ENCODE measurements at places on chromosomes 11 and 22.

DNA sequence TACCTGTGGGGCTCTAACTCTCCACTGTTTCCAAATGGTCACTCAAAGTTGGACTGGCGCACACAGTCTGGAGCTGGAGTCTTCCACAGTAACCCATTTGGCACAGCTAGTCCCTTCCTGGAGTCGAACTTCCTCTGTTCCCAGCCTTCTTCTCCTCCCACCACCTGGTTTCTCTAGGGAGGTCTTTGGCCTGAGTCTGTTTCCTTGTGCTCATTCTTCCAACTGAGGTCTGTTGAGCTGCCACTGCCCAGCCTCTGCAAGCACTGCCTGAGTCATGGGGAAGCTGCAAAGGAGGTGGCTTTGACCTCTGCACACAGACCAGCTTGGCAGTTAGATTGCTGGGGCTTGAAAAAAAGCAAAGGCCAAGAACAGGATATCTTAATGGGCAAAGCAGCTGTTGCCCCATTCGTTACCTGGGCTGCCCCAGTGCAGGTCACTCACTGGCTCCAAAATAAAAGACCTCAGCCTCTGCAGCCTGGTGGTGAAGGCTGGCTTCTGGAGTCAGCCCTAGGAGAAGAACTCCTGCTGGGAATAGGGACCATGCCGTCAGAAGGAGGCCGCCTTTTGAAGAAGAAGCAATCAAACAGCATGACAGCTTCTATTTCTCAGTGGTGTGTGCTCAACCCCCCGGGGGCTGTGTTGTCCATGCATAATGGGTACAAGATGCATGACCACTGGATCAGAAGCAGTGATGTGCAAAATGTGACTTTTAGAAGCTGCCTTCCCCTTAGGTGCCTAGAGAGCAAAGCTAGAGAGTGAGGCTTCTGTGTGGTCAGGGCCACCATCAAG lies 3.0 kb downstream of the ADAMTS15 start:
- no peak for DNase-seq

DNA sequence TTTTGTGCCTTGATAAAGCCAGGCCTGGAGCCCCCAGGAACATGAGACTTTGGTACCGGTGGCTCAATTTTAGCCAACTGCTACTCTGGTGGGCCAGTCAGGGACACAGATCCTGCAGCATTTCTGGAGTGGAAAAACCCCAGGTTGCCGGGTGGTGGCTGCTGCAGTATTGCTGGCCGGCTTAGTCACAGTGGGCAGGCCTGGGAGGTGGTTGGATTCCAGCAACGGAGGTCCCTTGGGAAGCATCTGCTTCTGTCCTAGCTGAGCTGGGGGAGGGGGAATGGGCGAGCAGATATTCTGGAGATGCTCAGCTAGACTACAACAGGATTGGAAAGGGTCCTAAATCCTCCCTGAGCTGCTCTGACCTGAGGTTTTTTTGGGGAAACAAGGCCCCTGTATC lies 31.6 kb upstream of the ACCSL start:
- DNase-seq, result no peak

DNA sequence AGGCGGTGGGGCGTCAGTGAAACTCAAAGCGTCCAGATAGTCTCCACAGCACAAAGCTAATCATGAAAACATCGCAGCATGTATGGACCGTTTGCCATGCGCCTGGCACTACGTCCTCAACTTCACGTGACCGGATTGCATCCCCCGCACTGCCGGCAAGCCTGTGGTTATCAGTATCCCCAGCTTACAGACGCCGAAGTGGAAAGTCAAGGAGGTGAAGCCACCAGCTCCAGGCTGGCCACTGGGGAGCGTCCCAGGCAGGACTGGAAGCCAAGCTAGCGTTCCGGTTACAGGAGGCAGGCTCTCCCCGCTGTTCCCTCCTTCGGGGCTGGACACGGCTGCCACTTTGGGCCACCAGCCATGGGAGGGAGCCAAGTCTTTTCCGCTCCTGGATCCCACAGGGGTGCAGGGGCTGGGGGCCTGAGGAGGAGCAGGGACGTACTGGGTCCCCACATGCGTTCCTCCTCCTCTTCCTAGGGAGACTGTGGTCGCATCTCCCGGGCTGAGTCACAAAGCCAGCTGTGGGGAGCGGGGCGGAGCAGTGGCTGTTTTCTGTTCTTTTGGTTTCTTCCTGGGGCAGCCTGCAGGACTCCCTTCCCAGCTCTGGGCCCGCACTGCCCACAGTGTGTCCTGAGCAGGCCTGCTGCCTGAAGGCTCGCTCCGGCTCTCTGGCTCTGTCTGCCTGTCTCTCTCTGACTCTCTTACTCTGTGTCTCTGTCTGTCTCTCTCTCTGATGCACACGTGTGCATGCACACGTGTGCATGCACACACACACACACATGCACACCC lies 4.3 kb upstream of the OSBPL5 start:
- peak; percentile 71 for DNase-seq

DNA sequence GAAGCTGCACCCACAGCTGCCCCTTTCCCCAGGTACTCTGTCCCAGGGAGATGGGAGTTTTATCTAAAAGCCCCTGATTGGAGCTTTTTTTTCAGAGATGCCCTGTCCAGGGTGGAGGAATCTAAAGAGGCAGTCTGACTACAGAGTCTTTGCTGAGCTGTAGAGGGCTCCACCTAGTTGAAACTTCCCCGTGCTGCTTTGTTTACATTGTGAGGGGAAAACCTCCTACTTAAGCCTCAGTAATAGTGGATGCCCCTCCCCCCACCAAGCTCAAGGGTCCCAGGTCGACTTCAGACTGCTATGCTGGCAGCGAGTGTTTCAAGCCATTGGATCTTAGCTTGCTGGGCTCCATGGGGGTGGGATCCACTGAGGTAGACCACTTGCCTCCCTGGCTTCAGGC lies 470.1 kb upstream of the LARGE1 start:
- no peak for DNase-seq

- DNase-seq, result peak; percentile 36
Measured at GRCh38 chr11:103872748-103873147, 163.7 kb upstream of the DDI1 start.
